Osteoblast (primary cell): ENCODE measurements at places on chromosomes 6 and 20. TPM values are rescaled to one million over a fixed set of nuclear protein-coding genes. Genes with fewer than 3 reads are reported as not detected.
A peak's percentile ranks its signal among the peaks of the same experiment; 100 is the strongest.

Gene BPIFB4
- total RNA-seq: not detected in 2 replicates

Gene CFAP61
- total RNA-seq: not detected in 2 replicates

Gene PSMB8
- total RNA-seq: 67.3 and 83.4 TPM in 2 replicates

- DNase-seq: no peak
Observed at GRCh38 chr6:60991427-60992028, 1294.5 kb downstream of the KHDRBS2 start.

GRCh38 chr20:2353231-2353630 is 27.5 kb upstream of the TGM6 start:
- DNase-seq: peak; percentile 29

DNA sequence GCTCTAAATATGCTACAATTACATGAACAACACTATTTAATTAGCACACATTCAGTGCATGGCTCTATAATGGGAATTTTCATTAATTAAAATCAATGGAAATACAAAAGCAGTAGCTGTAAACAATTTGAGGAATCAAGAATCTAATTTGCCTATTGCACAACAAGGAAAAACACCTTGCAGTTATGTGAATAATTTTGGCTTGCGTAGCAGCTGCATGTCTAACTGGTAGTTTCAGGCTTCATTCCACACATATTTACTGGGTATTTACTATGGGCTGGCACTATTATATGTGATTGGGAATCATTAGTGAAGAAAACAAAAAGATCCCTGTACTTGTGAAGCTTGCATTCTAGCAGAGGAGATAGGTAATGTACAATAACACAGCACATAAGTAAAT is 26.4 kb downstream of the KIF6 start:
- DNase-seq: no peak

DNA sequence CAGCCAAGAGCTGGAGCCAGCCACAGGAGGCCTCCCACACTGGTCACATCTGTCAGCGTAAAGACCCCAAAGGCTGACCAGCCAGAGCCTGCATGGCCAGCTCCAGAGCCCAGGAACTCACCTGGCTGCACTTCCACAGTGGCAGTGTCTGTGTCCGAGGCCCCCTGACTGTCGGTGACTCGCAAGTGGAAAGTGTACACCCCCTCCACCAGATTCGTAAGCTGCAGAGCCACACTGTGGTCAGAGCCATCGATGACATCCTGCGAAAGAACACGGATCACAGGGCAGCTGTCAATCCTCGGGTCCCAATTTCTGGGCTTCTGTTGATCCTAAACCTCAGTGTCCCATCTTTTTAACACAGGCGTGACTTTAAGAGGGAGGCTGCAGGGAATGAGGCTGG is 69.3 kb downstream of the ALDH5A1 start:
- DNase-seq: no peak

- no peak for DNase-seq
Observed at GRCh38 chr20:48403167-48403761, 424.5 kb downstream of the PREX1 start.

GRCh38 chr6:137291441-137291840 is 72.3 kb upstream of the IFNGR1 start:
- DNase-seq: no peak

- DNase-seq: no peak
Observed at GRCh38 chr6:4347877-4348276, 212.5 kb upstream of the ECI2 start.

DNA sequence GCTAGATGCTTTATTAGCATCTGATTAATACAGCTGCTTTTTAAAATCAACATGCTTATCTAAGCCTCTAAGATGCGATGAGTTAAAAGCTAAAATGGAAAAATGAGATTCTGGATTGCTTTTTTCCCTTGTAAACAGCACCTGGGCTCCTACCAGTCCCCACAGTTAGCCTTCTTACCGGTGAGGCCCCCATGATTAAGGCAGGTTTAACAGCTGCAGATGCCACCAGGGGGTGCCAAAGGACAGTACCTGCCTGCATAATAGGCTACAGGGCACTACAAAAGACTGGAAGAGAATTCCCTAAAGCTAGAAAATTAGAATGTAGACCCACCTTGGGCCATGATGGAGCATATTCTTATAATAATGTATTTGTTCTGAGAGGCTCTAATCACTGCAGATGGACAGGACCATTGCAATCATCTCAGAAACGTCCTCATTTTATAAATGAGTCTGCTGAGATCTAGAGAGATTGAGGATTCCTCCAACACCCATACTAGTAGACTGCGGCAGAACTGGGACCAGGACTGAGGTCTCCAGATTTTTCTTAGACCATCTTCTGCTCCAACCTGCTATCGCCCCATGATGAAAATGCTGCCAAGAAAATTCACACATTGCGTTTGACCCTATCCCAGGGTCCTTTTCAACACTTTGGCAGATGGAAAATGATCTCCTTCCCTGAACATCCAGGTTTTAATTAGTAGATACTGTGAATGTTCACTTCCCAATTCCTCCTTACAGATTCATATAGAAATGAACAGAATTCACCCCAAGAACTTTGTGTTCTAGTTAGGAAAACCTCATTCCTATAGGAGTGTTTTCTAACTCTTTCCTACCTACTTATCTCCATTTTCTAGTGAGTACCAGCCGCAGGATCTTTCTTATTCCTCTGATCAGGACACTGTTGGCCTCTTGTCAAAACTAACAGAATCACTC is 148.8 kb downstream of the RPS12 start:
- no peak for DNase-seq

DNA sequence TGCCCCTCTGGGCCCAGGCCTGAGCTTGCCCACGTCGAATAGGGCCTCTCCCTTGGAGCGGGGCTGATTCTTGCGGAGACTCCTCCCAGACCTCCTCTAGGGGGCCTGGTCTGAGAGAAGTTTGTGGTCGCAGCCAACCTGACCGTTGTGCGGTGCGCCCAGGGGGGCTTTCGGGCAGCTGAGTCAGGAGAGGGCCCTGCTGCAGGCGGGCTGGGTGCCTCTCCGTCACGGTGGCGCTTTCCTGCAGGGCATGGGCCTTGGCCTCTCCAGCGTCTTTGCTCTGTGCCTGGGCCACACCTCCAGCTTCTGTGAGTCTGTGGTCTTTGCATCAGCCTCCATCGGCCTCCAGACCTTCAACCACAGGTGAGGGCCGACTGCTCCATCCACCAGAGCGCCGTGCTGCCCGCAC is 12.9 kb downstream of the SLC17A9 start:
- DNase-seq: no peak

DNA sequence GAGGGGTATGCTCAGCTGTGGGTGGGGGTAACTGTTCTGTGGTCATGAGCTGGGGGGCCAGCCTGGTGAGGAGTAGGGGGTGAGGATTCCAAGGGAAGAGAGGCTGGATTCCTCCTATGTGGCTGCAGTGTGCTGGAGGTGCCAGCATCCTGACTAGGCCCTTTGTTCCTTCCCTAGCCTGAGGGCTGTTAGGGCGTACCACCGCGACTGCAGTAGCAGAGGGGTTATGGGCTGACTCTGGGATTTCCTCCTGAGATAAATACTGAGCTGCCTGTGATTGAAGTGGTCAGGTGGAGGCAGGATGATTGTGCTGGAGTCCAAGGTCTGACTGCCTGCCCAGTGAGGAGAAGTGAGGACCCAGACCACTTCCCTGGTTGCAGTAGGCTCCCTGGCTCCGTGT is 205.3 kb downstream of the ADGRG6 start:
- no peak for DNase-seq

DNA sequence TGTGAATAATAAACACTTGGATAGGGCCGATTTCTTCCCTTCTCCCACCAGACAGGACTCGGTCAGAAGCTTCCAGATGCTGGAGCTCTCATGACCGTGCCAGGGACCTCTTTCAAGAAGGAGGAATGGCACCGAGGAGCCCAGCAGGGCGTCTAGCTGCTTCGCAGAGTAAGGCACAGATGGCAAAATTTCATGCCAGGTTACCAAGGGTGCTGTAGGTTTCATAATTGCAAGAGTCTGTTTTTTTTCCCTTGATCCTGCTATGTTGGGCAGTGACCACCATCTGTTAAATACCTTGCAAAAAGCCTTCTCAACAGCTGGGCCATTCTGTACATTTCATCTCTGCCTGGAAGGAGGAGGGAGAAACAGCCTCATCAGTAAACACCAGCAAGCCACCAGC is 111.8 kb downstream of the EDN3 start:
- no peak for DNase-seq

DNA sequence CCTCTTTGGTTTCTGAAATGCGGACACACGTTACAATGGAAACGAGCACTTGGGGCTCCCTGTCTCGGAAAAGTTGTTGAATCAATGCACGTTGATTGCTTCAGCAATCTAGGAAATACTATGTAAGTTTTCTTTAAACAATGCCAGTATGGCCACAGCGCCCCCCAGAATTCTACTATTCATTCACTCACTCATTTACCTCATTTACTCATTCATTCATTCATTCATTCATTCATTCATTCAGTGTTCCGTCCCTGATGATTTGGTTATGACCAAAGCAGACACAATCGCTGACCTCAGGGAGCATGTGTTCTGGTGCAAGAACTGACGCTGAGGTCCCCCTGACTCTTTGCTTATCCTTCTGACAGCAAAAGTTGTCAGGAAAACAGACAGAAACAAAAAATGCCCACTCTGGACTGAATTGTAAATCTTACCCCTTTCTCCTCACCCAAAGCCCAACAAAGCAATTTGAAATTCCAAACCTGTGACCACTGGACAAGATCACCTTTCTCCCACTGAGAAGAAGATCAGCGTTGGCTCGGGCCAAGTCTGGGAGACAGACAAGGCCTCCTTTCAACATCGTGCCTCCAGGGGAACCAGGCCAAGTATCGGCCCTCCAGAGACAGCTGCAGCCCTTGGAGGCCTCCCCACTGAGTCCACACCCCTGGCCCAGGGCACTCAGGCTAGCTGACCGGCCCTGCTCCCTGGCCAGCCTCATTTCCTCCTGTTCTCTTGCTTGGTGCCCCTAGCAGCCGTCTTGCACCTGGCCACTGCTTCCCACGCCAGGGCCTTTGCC is 15.0 kb upstream of the PMEPA1 start:
- DNase-seq: no peak
